ENCODE measurements at places on chromosomes 16 and 17. TPM values are rescaled to one million over a fixed set of nuclear protein-coding genes. Genes with fewer than 3 reads are reported as not detected.

PRKCB gene
- total RNA-seq, result 120 TPM

DNA sequence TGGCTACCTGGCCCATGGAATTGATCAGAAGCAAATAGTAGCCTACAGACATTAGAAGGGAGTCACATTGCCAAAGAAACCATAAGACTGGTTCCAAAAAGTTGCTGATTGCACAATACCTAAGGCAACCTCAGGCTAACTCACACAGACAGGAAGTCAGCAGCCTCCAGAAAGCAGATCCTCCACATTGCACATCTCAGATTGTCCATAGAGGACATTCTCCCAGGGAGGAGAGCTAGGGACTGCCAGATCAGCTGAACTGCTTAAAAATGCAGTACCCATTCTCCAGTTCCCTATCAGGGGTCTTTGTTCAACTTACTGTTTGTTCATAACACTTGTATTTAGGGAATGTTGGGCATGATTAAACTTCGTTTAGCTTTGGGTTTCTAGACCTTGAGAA, 4.2 kb downstream of the CCL3 start:
- DNase-seq, result no peak

DNA sequence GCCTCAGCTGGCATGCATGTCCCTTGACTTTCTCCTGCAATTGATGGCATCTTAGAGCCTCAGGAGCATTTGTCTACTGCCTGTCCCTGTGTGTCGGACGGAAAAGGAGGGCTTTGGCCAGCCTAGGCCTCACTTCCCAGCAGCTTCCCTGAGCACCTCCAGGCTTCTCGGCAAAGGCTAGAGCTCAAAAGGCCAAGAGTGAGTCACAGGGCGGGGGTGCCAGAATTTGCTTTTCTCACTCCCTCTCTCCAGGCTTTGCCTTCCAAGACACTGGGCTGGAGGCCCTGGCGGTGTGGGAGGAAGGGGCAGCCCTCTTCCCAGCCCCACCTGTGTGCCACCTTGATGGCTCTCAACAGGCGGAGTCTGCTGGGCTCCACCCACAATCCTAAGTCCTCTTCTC, 107.3 kb upstream of the MAF start:
- no peak for DNase-seq

DNA sequence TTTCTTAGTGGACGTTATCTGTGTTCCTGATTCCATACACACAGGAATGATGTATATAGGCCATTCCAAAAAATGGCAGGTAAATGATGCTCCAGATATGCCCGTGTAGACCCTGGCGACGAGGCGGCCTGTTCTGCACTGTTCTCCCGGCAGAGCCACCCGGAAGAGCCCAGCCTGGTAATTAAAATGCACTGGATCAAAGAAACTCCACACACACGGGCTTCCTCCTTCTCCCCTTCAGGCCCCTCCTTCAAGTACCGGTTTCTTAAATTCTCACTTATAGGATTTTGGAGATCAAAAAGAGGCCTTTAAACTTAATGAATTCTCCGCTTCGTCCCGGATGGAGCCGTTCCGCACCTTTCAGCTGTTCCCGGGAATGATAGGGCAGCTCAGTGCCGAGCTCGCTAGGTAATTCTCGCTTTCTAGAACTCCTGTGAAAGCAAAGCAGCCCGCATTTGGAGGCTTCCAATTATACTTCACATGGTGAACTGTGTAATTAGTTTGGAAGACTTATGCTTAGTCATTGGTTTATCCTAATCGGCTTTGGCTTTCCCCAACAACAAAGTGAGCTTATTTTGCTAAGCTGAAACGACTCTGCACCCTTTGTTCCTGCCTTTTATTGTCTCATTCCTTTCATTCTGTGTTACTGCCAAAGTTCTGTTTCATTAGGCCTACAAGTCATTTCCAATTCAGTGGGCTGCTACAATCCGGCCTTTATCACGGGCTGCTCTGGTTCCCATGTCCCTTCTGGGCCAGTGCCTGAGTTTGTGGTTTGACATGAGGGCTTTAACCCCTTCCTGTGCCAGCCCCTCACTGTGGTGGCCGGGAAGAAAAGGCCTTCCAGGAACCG, 150.0 kb downstream of the MSI2 start:
- no peak for DNase-seq

DNA sequence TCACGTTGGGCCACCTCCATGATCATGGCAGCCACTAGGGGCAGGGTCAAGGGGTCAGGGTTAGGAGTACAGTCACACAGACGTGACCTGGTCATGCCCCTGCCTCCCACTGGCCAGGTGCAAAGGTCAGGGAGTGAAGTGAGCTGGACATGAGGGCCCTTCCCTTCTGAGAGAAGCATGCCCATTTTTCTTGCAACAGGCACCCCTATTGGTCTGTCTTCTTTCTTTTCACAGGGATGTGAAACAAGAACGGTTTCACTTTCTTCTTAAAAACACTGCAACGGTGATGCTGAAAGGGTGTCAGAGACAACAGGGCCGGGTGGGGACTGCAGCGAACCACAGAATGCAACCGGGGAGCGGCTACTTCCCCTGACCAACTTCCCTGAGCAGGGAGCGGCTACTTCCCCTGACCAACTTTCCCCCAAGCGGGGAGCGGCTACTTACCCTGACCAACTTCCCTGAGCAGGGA, 52.1 kb upstream of the DOC2B start:
- DNase-seq, result peak; percentile 20

DNA sequence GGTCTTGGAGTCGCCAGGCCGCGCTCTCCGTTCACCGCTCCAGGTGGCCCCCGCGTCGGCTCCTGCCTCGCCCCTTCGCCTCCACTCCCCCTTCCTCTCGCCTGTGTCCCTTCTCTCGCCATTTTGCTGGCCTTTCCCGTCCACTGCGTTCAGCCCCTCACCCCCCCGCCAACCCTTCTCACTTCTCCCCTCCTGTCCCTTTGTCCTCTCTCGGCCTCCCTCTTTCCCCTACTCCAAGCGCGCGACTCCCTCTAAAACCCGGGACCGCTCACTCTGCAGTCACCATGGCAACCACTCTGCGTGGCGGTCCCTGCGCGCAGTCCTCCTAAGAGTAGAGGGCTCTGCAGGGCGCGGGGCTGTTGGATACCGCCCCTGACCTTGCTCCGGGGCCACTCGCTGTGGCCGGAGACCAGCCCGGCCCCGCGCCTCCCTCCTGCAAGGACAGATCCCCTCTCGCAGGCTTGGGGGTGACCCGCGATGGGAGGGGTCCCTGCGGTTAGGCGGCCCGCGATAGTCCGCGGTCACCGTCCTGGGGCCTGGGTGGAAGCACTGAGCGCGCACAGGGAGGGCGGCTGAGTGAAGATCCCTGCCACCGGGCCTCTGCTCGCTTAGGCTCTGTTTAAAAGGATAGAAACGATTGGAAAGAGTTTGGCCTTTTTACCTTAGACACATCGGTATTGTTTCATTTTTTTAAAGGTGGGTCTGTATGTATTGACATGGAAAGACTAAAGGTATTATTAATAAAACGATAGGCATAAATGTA, 454 bp downstream of the CCDC40 start:
- DNase-seq, result peak; percentile 42

GRCh38 chr16:980595-980854, 1.0 kb upstream of the SOX8 start:
- DNase-seq, result no peak

DNA sequence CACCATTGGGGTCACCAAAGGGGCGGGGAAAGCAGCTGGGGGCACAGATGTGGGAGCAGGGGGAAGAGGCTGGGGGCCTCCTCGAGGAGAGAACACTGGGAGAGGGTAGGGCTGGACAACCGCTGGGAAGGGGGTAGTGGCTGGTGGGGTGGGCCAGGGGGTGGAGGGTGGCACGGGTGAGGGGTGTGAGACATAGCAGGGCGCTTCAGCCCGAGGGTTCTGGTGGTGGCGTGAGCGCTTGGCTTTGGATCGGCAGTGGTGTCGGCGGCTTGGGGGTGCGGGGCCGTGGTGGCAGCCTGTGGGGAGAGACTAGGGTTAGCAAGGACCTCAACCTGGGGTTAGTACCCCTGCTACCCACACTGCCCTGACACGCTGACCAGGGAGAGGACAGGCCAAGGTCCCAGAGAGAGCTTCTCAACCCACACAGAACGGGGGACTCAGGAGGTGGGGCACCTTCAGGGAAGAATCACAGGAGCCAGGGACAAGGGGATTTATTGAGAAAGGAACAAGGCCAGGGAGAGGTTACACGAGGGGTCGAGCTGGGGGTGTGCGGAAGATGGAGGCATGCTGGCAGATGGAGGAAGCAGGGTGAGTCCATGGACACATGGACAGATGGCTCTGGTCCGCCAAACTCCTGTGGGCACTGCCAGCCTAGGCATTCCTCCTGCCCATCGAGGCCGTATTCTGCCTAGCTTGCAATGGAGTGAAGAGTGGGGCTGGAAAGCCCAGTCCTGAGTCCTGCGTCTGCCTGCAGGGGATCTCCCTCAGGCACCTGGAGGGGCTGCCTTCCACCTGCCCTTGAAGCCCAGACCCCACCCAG, 8.4 kb downstream of the PER1 start:
- no peak for DNase-seq

DNA sequence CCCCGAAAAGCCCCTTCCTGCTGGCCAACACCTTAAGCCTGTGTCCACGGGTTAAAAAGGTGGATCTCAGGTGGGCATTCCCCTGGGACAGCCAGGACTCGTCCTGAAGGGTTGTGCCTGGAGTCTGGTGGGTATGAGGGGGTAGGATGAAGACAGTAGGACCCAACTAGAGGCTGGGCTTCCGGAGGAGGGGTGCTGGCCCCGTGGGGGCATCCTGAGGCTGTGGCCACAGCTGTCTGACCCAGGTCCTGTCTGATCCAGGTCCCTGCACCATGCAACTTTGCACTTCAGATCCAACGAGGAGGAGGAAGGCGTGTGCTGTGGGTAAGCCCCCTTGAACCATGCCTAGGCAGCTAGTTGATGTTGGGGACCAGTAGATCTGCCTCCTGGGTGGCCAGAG, 37.6 kb upstream of the CPNE2 start:
- no peak for DNase-seq
